ENCODE measurements at places on chromosomes 2 and 18.

DNA sequence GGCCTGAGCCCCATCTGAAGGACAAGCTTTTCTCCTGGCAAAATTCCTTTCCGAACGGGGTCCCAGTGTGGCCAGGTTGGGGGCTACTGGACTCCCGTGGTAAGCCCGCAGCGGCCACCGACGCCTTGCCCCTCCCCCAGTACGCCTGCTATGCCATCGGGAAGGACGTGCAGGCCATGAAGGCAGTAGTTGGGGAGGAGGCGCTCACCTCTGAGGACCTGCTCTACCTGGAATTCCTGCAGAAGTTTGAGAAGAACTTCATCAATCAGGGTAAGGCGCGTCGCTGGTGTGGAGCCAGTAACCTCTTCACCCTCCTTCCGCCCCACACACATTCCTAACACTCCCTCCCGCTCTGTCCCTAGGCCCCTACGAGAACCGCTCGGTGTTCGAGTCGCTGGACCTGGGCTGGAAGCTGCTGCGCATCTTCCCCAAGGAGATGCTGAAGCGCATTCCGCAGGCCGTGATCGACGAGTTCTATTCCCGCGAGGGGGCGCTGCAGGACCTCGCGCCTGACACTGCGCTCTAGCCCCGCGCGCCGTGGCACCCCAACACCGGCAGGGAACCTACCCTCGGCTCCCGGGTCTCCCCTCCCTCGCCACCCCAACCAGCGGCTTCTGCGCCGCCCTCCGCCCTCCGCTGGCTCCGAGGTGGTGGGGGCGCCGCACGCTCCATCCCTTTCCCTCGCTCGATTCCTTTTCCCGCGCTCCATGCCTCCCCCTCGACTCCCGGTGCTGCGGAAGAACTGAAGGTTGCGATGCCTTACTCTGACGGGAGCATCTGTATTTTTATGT is 13.6 kb upstream of the ANKRD53 start:
- DNase-seq, result no peak

DNA sequence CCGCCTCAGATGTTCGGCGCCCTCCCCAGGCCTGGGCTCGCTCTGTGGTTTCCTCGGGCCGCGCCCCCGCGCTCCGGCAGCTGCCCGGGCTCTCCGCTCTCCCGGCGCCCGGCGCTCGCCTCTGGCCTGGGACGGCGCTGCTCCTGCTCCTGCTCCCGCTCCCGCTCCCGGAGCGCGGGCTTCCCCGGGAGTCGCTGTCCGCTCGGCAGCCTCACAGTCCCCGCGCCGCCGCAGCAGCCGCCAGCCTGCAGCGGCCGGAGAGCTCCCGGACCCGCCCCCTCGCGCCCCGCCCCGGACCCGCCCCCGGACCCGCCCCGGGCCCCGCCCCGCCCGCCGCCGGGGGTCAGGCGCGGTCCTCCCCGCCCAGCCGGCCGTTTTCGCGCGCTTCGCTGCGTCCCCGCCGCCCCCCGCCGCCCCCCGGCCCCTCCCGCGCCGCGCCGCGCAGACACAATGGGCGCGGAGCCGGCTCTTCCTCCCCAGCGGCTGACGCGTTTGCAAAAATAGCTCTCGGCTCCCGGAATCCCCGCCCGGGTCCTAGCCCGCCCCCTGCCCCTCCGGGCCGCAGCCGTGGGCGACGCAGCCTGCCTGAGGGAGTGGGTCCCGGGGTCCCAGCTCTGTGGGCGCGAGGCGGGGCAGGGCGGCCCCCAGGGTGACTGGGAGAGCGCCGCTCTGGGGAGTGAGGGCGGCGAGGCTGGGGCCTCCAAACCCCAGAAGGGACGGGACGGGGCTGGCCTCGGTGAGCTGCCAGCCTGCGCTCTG is at the start of gene ARL4C:
ARL4C (minus strand) TSS at position 247 of the 759 bp plus-strand sequence. CDS start 495 bp downstream, outside the sequence.
- no peak for DNase-seq

DNA sequence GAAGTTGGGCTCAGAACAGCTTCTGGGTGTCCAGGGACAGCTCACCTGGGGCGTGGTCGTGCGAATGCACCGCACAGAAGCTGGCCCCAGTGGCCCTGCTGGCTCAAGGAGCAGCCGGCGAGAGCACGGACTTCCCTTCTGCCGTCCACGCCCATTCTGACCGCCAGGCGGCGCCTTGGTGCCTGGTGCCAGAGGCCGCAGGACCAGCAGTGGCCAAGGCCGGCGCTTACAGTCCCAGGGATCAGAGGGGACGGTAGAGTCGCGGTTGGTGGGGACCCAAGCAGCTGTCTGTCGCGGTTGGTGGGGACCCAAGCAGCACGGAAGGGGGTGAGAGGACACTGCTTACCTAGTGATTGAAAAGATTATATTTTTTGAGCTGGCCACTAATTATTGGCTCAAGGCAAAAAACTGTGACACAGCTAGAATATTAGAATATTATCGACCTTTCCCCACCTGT is 25.7 kb downstream of the NPPC start:
- no peak for DNase-seq

GRCh38 chr2:233854241-233854981 is at the start of gene HJURP:
HJURP (minus strand) TSS chr2:233854535; CDS start chr2:233854500, 35 bp downstream.
- DNase-seq, result peak; percentile 69

DNA sequence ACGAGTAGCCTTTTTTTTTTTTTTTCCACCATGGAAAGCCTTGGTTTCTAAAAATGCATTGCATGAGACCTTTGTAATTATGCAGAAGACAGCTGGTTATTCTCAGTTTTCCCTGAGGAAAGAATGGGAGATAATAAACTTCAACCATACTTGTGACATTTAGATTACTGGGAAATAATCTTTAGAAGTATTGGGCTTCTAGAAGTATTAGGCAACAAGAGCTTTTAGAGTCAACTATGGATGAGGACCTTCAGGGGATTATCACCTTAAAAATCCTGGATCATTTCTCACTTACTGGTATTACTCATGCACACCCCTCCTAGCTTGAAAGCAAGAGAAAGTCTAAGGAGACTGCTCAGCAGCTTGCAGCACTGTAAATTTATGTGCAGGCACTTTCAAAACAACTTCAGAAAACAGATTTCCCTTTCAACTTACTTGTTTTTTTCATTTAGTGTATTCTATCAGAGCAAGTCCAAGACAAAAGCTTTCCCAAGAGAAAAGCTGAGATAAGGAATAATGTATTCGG is 175.9 kb downstream of the NRXN1 start:
- no peak for DNase-seq

DNA sequence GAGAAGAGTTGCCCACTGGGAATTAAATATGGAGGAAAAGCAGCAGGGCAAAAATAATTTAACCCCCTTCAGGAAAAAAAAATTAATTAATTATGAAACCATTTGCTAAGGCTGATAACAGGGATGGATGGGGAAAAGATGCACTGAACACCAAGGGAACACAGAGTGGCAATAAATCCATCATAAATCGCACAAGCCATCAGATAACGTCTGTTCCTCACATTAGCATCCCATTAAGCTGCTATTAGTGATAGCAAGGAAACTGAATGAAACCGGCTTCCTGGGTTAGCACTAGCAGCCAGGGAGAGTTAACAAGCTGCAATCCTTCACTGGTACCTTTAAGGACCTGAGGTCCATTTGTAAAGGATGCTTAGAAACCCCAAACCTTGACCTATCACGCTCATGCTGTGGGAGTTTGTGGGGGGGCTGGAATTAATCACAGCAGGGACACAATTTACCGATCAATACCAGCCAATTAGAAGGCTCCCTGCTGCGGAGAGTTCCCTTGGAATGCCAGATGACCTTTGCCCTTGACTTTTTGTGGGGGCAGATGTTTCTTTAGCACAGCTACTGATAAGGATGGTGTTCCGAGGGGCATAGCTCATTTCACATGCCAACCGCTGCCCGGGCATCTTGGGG is 175.5 kb upstream of the KLF7 start:
- DNase-seq, result no peak

DNA sequence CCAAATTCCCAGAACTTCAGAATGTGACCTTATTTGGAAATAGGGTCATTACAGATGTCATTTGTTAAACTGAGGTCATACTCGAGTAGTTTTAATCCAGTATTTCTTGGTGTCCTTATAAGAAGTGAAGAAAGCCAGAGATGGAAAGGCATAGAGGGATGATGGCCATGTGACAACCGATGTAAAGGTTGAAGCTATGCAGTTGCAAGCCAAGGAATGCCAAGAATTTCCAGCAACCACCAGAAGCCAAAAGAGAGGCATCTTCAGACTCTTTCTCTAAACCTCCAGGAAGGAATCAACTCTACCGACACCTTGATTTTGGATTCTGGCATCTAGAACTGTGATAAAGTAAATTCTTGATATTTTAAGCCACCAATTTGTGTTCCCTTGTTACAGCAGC is 242.2 kb downstream of the CDH20 start:
- DNase-seq, result no peak

DNA sequence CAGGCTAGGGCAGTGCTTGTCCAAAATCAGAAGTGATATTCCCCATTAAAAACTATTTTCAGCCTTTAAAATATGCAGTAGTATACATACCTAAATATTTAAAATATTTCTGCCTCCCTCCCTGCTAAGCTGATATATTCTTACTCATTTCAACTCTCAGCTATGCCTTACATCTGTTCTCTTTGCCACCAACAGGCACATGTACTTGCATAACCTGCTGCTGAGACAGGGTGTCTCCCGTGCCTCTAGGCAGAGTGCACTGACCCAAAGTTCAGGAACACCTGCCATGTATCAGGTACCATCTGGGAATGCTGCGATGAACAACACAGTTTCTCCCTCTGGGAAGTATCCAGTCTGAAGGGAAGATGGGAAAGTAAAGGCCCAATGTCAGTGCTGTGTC is 91.7 kb downstream of the STK39 start:
- DNase-seq, result no peak

- no peak for DNase-seq
Measured at GRCh38 chr2:218387369-218388194, 5.5 kb downstream of the SLC11A1 start.

DNA sequence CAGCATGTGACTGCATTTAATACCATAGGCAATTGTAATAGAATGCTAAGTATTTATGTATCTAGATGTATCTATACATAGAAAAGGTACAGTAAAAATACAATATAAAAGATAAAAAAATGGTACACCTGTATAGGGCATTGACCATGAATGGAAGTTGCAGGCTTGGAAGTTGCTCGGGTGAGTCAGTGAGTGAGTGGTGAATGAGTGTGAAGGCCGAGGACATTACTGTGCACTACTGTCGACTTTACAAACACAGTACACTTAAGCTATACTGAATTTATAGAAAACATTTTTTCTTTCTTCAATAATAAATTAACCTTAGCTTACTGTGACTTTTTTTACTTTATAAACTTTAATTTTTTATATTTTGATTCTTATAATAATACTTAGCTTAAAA is 8.9 kb downstream of the DIS3L2 start:
- no peak for DNase-seq

- DNase-seq, result no peak
Measured at GRCh38 chr2:113918229-113918628, 28.3 kb downstream of the ACTR3 start.

DNA sequence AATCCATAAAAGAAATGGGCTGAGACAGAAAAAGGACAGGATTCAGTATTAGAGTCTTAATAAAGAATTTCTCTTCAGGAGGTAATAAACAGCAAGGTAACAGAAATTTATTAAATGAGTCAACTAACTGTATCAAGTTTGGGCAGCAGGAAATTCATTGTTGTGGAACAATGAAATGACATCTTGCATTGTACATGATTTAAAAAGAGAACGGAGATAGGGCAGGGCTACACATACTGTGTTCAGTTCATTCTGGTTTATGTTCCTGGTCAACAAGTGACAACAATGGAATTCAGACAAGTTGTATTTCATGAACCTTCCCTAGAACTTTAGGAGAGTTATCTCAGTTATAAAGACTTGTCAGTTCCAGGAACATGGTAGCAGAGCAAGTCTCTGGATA is 961.3 kb downstream of the SOCS6 start:
- no peak for DNase-seq

GRCh38 chr2:27854229-27854862 is 35.8 kb downstream of the RBKS start:
- no peak for DNase-seq

GRCh38 chr2:25112113-25112512 is 56.3 kb downstream of the POMC start:
- no peak for DNase-seq

DNA sequence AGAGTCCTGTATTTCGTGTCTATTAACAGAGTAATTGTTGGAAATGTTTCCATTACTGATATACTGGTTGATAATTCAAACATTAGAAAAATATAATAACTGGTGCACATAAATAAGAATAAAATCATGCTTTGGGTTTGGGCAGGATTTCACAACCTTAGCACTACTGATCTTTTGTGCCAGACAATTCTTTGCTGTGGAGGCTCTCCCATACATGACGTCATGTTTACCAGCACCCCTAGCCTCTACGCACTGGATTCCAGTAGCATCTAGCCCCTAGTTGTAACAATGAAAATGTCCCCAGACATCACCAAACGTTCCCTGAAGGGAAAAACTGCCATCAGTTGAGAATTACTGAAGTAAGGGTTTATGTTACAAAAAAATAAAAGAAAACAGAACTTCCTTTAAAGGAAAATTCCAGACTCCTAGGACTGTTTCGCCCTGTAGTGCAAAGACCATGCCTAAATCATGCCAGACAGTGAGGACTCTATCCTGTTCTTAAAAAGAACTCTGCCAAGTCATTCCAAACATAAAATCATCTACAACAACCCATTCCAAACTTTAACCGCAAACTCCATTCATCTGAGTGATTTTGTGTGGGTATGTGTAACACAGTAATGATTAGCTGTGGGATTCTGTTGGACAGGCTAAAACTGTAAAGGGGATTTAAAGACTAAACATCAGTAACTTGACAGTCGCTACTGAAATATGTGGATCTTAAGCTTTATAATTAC is 313.4 kb upstream of the CCDC68 start:
- DNase-seq, result peak; percentile 74

DNA sequence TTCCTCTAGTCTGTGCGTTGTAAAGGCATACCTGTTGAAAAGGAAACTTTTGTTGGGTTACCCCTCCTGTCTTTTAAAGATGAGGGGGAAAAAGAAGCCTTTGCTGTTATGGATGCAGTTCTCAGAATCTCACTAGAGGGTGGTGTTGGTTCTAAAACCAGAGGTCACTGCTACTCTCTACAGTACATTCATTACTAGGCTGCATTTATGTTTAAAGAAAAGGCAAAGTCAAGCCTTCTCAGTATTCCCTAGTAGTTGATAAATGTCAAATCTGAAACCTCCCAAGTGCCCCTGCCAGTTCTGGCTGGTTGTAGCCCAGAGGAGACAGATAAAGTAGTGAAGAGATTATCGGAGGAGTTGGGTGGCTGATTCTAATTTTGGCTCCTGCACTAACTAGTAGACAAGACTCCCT is 1.4 kb upstream of the PLCL1 start:
- DNase-seq, result no peak

- no peak for DNase-seq
Measured at GRCh38 chr2:232338759-232339106, 39.8 kb upstream of the ALPP start.

DNA sequence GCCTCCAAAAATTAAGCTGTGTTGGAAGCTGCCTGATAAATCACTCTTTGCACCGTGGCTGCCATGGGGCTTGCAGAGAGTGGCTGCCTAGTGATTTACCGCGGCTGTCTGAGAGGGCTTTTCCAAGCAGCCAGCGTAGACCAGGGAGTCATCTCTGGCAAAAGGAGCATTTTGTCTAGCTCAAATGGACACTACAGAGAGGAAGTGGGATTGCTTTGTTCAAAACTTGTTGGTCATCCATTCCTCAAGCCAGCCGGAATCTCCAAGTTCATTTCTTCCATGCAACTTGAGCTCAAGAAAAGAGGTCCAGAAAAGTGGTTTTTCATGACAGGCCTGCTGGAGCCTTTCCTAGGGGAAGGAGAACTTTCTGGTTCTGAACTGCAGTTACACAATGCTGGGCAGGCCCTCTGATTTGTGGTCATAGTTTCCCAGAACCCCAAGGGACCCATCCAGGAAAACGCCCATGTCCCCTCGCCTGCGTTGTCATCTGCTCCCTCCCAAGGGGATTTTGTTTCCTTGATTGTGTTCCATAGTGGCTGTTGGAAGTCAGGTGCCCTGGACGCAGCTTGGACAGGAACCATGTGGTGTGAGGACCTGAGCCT is 108.1 kb downstream of the TRIB2 start:
- DNase-seq, result no peak
